ENCODE measurements at places on chromosomes 7 and 10.

GRCh38 chr10:132538031-132538789 is 623 bp downstream of the INPP5A start:
- DNase-seq = no peak

DNA sequence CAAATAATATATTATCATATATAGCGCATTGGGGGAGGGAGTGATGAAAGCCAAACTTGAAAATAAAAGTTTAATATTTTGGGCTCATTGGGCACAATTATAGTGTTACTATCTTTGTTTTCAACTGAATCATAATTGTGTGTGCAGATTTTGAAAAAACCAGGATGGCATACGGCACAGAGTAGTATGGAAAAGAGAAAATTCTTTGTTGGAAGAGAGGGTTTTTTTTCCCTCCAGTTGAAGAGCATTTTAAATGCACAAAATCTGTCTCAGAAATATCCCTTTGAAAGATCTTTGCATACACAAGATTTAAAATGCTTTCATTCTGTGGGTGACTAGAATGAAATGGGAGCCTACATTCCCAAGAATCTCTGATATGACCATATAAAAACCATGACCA is 269.6 kb downstream of the EXOC4 start:
- no peak for DNase-seq

GRCh38 chr7:106757846-106758245 is 96.9 kb upstream of the CCDC71L start:
- DNase-seq = no peak

- no peak for DNase-seq
Measured at GRCh38 chr10:103610083-103610472, 116.6 kb downstream of the NEURL1 start.

DNA sequence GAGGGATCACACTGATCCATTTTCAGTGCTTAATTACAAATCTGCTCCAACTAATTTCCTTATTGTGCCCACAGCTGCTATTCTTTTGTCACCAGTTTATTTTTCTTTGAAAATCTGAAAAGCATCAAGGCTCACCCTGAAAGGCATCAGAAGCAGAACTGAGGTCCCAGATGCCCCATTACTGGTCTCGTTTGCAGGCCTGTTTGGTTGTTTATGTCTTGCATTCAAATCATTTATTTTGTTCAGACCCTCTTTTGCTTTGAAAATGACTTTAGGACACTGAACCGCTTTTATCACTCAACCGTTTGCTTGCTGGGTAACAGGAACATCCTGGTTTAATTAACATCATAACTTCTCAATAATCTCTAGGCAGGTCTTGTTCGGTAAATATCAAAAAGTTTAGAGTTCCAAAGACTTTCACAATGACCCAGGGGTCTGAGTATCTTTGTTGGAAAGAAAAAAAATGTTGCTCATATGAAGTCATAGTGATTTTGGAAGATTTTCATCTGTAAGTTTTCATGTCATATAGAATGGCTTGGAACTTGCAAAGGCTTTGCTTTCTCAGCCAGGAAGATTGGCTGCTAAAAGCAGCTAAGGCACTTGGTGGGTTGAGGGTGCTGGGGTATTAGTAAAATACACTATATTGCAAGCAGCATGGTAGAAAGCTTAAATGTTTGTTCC is 398.3 kb upstream of the NPVF start:
- no peak for DNase-seq

GRCh38 chr7:40721342-40721949 is 586.6 kb downstream of the SUGCT start:
- DNase-seq = no peak

DNA sequence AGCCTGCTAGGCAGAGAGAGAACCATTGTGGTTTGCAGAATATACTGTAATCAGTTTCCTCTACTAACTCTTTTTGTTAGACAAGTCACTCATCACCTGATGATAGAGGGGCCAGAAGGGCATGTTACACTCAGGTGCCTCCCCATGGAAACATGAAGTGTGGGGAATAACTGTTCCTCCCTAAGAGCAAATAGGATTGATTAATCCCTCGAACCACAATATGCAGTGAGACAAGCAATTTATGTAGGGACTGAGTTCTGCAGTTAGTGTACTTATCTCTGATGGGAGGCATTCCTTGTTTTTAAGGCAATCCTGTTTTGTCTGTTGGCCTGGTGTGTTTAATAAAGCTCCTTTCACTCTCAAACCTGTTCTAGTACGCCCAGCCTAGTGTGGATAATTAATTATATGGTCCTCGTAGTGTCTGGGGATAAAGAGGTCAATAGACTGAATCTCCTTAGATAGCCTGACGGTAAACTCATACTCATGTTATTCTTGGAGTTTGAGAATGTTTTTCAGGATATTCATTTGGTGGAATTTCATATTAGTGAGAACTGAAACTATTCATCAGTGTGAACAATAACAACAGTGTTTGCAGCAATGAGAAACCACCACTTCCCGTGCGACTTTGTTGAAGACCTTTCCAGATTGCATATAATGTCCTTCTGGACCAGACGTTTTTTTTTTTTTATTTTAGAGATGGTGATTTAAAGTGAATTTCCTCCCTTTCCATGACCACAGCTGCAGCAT is 344.8 kb upstream of the FZD8 start:
- DNase-seq = no peak

- DNase-seq = no peak
Measured at GRCh38 chr10:4111643-4112042, 326.6 kb upstream of the KLF6 start.

DNA sequence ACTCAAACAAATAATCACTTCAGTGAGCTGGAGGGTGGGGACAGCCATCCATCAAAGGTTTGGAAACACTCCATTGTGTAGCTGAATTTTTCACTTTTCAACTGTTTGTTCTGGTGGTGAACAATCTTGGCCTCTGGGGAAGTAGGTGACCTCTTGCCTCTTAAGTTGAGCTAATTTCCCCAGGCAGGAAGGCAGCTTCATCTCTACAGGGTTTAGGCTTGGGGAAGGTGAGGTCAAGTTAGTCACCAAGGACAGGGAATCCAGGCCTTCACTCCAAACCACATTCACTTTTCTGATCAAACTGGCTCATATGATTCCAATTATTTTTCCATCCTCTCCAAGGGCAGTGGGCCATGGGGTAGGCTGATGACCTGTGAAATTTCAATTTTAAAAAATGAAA is 138.3 kb upstream of the HABP2 start:
- DNase-seq = no peak

DNA sequence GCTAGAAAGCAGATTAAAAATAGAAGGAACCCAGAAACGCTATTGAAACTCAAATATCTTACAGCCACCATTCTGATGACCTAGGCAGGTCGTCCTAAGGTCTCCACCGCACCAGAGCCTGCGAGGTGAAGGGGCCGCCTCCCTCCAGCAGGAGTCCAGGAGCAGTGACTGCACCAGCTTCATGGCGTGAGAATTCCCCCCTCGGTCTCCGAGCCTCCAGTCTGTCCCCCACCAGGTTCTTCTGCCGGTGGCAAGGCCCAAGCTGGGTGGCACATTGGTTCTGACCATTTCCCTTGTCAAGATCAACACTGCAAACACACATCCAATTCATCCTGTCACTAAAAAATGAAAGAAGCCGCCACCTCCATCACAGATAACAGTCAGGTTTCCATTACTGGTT is 98.7 kb downstream of the DIP2C start:
- DNase-seq = no peak

GRCh38 chr7:82162289-82162688 is 281.3 kb downstream of the CACNA2D1 start:
- DNase-seq = no peak

- DNase-seq = no peak
Measured at GRCh38 chr10:12423896-12424295, 74.5 kb downstream of the CAMK1D start.
